ENCODE measurements at places on chromosomes 4 and X. TPM values are rescaled to one million over a fixed set of nuclear protein-coding genes. Genes with fewer than 3 reads are reported as not detected.

Gene EVC2
- 0.21 TPM for total RNA-seq

Gene PRSS12
- total RNA-seq: 8.1 TPM

Gene MEPE
- total RNA-seq: not detected

Gene USP53
- 13.1 TPM for total RNA-seq

Gene UGT2B17
- not detected for total RNA-seq

Gene HSFX1
- 0.85 TPM for total RNA-seq

Gene GPR119
- not detected for total RNA-seq

Gene PRR32
- not detected for total RNA-seq

Gene CXCL11
- total RNA-seq: 0.26 TPM

Gene LNX1
- 0.13 TPM for total RNA-seq

Gene FRAS1
- total RNA-seq: 0.19 TPM

Gene NAT8L
- total RNA-seq: 3.8 TPM

Gene SPANXN3
- total RNA-seq: not detected

Gene GNRHR
- total RNA-seq: not detected

Gene HERC6
- total RNA-seq: 2.8 TPM

Gene TLL1
- total RNA-seq: not detected

Gene GPC3
- 0.16 TPM for total RNA-seq
